Left colon (tissue), 2 donors: ENCODE measurements at places on chromosomes 1 and 21. TPM values are rescaled to one million over a fixed set of nuclear protein-coding genes. Genes with fewer than 3 reads are reported as not detected.

GRCh38 chr1:72601035-72601674, 318.8 kb upstream of the NEGR1 start:
- DNase-seq: no peak

The B3GALT5 gene
- 95.6 TPM for total RNA-seq

The CHTOP gene
- 61.5 TPM for total RNA-seq

GRCh38 chr1:154760469-154760933, 109.6 kb downstream of the KCNN3 start:
- peak; percentile 83 for DNase-seq

- no peak for DNase-seq
Observed at GRCh38 chr1:17460219-17460618, 20.7 kb upstream of the RCC2 start.

The KLF18 gene
- not detected for total RNA-seq

- no peak for DNase-seq
Observed at GRCh38 chr1:151820940-151821339, 10.7 kb downstream of the RORC start.

DNA sequence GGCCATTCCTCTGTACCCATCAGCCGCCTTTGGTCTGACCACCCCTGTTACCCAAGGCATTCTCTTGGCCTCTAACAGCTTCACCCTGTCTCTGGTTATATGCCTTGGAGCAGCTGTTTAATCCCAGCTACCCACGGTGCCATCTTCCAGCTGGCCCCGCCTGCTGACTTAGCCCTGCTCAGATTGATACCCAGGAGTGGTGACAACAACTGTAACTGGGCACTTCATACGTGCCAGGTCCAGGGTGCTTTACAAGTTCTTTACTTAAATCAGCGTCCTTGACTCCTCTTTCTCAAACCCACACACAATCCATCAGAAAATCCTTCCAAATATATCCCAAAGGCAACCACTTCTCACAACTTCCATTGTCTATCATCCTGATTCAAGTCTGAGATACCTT, 37.2 kb upstream of the HMGB4 start:
- DNase-seq: no peak

DNA sequence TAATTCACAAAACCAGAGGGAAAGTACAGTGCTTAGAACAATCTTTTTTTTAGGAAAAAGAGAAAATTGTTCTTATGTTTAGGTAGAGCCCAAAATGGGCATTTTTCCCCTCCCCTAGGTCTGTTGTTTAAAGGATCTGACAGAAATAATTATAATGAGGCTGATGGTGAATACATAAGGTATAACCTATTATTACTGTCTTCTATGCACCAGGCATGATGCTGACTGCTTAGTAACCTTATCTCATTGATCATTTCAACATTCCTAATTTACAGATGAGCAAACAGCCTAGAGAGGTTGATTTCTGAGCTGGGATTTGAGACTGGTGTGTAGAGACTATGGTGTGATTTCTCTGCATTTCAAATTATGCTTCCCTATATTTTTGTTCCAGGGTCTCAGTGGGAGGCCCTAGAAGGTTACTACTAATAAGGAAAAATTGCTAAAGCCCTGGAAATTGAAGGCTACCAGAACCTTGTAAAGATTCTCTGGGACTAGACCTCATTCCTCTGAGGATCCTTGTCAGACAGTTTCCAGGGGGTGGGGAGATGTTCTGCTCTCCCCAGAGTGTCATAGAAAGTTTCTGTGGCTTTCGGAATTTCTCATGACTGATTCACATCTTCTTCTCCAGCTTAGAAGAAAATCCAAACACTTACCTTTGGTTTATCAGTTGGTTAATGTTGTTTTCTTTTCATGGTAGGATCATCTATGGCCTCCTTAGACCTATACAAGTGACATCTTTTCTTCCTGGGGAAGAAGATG, 44.9 kb downstream of the ROR1 start:
- DNase-seq: no peak

DNA sequence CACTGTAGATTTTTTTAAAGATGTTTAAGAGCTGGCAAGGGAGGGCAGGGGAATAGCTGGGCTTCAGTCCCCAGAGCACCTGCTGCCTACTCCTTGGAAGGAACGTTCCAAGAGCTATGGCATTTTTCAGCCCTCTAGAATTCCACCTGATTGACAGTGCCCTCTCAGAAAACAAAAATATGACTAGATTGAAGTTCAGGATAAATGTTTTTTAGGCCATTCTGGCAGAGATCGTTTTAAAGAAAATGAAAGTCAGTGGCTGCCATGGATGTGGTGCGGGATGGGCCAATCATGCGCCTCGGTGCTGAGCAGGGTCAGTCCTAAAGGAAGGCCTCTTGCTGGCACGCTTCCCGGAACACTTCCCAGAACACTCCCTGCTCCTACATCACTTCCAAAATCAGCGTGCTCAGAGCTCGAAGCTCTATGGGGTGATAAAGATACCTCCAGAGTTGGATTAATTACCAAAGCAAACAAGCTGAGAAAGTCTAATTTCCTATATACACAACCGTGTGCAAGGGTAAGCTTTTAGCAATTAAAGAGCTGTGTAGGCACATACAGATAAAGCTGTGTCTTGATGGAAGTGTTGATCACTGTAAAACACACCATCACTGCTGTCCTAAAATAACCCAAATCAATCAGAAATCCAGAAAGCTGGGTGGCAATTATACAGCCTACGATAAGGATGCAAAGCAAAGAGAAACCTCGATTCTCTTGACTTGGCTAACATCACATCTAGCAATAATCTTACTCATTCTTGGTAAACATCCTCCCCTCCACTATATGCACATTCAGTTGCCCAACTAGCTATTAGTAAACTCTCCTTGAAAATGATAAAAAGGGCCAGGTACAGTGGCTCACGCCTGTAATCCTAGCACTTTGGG, 34.6 kb downstream of the TGFBR3 start:
- DNase-seq: peak; percentile 88
